NCI-H774 (cell line): ENCODE measurements at places on chromosomes 1 and 21.

- no peak for DNase-seq
Measured at GRCh38 chr1:98888869-98889268, 115.8 kb downstream of the PLPPR5 start.

DNA sequence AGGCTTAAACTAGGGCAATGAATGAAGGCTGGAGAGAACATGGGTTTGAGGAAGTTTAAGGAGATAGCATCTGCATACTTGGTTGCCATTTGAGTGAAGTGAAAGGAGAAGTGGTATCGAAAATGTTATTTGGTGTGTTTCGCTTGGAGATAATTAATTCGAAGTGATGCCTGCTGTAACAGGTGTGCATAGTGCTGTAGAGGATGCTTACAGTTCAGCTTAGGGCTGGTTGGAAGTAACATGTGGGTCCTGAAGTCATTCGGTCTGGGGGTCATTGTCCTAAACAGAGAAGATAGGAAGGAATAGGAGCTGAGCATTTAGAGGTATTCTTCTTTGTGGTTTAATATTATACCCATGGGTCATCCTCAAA is 301 bp upstream of the NUDT17 start:
- no peak for DNase-seq

DNA sequence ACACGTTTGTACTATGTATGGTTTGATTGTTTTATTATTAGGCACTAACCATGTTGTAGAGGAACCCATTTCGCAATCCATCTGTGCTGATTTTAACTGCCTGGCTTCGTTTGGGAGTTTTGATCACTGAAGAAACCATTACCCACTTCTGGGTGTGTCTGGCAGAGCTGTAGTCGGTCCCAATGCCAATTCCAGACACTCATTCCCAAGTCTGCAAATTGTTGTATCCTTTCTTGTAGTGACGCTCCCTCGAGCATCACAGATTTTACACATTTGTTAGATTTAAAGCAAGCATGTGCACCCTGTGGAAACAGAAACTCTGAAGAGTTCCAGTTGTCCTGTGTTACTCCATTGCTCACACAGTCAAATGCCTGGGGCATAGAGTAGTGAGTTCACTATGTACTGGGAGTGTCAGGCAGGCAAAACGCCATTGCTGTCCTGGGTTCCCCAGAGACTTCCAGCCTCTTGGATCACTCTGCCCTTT is 31.0 kb upstream of the EFCAB14 start:
- no peak for DNase-seq

DNA sequence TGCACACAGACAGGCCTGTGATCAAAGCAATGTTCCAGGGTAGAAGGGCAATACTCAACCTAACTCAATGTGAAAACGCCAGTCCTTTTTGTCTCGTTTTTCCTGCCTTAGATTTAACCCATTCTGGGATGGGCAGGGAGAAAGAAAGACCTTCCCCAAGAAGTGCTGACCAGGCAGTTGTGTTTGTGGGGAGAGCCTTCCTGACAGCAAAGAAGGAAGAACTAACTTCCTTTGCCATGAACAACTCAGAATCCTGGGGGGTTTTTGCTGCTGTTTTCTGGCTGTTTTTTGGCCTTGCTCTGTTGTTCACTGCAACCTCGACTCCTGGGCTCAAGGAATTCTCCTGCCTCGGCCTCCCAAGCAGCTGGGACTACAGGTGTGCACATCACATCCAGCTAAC is 112.0 kb upstream of the RAB4A start:
- DNase-seq = no peak
